T-helper 17 cell (primary cell): ENCODE measurements at places on chromosomes 2 and 18.

DNA sequence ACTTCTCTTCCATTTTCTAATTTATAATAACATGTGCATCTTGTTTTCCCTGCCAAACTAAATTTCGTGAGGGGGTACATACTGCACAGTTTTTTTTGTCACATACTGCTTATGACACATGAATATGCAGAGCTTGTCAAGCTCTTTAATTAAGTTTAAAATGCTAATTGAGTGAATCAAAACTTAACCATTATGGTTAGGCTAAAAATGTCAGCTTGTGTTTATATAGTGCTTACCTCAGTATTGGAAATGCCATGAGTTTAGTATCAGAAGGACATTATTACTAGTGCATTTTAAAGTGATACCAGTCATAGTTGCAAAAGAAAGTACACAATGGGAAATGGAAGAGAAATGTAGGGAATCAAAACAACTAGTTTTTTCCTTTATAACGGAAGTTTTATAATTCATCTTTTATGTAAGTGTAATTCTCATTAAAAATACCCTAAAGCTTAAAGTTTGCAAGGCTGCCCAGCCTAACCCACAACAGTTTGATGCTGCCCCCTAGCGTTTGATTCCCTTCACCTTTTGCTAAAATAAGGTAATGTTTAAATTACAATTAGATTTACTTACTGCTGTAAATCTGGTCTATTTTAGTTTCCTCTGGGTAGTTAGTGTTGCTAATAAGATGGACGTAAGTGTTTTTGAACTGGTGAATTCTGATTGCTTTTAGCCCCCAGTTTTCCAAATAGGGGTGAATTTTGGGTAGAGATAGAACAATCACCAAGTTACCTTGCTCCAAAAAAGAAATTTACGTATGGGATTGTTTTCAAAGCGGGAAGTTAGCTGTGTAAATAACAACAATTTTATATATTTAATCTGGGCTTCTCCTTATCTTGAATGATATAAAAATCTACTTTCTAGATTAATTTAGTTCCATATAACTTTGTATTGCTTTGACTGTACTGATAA is 3.2 kb downstream of the SLC39A10 start:
- DNase-seq, result peak; percentile 73

- DNase-seq, result no peak
Observed at GRCh38 chr2:77831060-77831459, 308.9 kb upstream of the LRRTM4 start.

DNA sequence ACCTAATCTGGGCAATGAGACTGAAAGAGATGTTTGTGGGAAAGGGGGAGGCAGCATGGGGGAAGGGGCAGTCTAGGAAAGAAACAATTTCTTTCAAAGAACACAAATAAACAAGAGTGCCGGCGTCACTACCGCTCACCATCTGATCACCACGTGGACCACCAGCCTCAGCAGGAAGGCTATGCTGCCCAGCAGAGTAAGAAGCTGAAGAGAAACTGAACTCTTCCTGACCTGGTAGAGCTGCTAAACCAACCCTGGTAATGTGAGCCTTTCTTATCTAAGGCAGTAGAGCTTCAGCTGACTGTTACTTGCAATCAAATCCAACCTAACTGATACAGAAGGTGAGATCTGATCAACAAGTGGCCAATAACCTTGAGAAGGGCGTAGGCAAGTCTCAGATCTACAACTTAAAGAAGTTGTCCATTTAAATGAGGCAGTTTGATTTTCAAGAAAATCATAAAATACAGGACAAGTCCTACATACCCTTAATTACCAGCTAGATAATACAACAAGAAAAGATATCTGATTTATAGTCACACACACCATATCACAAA is 44.2 kb upstream of the SPTBN1 start:
- DNase-seq, result no peak

DNA sequence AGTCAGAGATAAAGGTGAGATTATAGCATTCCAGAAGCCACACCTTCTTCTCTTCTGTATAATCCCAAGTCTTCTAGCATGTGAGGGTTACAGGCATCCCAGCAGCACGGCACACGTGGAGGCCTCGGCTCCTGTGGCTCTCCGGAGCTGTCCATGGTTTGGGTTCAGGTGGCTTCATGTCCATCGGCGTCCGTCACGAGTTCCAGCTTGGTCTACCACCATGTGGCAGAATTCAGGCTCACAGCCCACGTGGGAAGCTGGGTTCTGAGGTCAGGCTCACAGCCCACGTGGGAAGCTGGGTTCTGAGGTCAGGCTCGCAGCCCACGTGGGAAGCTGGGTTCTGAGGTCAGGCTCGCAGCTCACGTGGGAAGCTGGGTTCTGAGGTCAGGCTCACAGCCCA is 378.3 kb upstream of the SALL3 start:
- no peak for DNase-seq

- DNase-seq, result no peak
Observed at GRCh38 chr2:238043851-238044250, 16.9 kb upstream of the SCLY start.

GRCh38 chr2:197248001-197248401 is 62.6 kb downstream of the ANKRD44 start:
- no peak for DNase-seq

- no peak for DNase-seq
Observed at GRCh38 chr2:61887717-61888266, 664 bp downstream of the CCT4 start.

- no peak for DNase-seq
Observed at GRCh38 chr2:240170354-240170735, 29.9 kb upstream of the OTOS start.

- no peak for DNase-seq
Observed at GRCh38 chr2:11393711-11394236, 49.3 kb upstream of the ROCK2 start.

DNA sequence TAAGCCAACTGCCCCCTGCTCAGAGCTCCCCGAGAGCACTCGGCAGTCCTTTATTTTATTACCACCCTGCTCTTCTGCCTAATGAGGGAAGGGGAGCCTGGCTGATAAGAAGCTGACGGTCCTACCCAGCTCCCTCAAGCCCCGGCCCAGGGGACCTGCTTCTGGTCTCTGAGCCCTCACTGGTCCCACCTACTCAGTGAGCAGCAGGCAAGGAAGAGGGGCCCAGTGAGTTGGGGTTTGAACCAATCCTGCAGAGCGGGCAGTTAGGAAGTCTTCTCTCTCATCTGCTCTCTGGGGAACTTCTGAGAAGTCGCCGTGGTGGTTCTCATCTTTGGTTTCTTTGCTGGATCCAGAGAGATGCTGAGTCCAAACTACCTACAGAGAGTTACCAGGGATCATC is 218.9 kb downstream of the NDUFA10 start:
- DNase-seq, result no peak

DNA sequence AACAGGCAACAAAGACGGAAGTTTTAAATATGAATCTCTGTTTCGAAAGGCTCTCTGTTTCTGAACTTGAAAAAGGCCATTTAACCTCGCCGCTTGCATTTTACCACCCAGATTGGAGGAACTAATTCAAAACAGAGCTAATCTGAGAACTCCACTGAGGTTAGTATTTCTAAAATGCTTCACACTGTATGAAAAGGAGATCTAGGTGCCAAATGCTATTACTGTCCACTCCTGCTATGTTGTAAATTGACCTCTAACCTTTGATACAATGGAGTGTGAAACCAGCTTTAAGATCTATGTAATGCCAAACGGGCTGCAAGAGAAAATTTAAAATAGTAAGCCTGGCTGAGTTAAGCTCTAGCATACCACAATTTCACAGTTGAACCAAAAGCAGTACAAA is 364.5 kb downstream of the IRS1 start:
- DNase-seq, result no peak

DNA sequence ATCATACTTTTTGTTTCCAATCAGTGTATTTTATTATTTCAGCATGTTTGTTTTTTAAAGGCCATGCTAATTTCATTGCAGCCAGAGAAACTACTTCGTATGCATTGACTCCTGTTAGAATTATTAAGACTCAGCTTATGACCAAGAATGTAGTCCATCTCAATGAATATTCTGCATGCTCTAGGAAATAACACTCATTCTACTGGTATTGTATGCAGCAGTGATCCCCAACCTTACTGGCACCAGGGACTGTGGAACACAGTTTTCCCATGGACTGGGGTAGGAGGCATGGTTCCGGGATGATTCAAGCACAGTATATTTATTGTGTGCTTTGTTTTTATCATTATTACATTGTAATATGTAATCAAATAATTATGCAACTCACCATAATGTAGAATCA is 356.9 kb downstream of the DSEL start:
- no peak for DNase-seq

GRCh38 chr2:27925766-27926472 is 35.4 kb downstream of the BABAM2 start:
- DNase-seq, result no peak

DNA sequence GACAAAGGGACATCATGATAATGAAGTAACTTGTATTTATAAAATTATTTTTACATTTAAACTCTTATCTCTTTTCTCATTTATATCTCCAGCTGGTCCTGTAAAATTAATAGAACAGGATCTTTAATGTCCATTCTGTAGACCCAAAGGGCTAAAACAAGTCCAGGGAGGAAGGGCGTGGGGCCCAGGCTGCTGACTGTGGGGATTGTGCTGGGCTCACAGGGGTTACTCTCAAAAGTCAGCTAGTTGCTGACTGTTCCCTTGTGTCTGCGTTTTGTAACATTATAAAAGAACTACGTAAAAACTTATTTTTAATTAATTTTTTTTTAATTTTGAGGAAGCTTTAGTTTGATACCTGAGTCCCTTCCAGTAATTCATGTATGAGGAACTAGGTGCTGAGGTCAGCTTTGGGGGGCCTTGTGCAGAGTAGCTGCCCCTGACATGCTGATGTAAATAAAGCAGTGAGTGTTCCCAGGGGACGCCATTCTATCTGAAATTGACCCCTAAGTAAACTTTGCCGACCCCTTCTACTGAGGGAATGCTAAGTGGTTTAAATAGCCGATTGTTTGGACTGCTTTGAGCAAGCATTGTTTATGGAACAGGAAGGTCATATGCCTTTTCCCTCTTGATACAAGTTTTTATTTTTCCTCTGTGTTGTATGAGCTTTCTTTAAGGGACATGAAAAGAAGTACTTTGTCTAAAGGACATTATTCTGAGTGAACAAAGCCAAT is 56.4 kb downstream of the MERTK start:
- DNase-seq, result no peak

DNA sequence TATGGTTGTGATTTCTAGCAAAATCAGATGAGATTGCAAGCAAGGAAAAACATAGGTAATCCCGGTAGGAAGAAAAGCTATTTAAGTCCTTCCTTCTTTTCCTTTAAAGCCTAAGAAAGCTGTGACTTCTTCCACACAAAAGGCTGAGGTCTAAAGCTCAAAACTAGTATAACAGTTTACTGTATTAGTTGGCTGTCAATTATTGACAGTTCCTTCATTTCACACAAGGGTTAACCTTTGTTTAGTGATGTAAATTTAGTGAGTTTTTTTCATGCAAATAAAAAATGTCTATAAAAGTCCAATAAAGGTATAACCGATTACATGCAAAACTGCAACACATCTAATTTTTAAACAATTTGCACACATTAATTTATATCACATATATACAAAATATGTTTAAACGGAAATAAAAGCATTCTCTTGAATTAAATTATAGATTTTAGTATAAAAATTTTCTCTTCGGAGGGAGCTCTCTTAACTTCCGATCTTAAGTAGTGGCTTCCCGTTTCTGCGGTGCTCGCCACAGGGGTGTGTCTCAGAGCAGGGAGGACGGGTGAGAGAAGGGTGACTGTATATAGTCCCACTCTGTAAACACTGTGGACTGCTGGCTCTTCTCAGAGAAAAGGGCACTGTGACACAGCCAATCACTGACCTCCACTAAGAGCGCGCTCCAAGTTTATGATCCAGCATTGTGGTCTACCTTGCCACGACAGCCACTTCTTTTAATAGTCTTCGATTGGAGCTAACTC is 33.4 kb downstream of the TTR start:
- no peak for DNase-seq

- no peak for DNase-seq
Observed at GRCh38 chr2:2664989-2665833, 334.1 kb upstream of the MYT1L start.

DNA sequence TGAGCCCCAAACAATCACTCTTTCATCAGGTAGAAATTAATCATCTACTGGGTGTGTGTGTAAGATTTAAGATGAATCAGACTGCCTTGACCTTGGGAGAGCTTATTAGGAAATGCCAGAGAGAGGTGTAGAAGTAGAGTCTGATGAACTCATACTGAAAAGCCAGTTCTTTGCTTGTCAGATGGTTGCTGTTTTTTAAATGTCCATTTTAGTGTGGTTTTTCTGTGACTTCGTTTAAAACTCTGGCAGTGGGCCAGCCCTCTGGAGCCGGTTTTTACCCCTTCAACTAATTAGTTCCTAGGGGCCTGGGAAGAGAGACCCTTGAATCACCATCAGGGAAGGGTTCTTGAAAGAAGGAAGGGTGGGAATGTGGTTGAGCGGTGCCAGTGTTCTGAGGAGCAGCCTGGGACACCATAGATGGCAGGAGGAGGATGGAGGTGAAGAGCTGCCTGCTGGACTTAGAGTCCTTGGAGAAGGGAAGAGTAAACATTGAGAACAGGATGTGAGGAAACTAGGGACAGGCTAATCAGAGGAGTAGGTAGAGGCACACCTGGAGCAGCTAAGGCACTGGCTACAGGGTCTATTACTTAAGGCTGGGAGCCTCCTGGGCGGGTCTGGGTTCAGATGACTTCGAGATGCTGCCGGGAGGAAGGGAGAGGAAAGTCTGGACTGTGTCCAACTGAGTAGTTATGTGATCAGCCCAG is 66.1 kb downstream of the LRRFIP1 start:
- DNase-seq, result no peak

- DNase-seq, result no peak
Observed at GRCh38 chr2:207157162-207157481, 8.6 kb downstream of the KLF7 start.

GRCh38 chr2:113078350-113078839 is 10.6 kb downstream of the IL1F10 start:
- no peak for DNase-seq

- DNase-seq, result no peak
Observed at GRCh38 chr18:44731530-44732237, 51.0 kb downstream of the SETBP1 start.

DNA sequence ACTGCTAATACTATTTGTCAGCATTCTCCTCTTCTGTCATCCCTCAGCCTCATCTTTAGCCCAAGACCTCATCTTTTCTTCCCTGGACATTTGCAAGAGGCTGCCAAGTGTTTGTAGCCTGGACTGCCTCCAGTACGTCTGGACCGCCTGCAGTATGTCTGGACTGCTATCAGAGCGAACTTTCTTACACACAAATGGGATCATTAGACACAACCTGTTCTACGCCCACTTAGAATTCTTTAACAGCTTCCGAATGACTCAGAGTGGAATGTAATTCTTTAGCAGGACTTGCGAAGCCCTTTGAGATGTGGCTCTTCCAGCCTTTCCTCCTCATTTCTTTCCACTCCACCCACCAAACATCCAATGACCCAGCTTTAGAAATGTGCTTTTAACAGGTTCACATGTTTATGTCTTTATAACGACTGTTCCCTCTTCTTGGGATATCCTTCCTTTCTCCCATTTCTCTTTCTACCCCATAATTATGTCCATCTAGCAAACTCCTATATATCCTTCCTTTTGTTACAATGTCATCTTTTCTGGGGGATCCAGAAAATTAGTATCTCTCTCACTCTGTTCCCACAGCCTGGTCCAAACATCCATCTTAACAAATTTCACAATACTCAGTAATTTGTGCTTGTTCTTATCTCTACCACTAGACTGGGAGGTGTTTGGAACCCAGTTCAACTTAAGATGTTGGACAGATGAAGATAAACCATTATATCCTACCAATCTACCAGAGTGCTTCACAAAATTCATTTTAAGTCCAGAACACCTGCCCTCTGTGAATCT is 171.3 kb upstream of the PGAP1 start:
- DNase-seq, result no peak
